ENCODE measurements at places on chromosomes 7 and 10.
A peak's percentile ranks its signal among the peaks of the same experiment; 100 is the strongest.

DNA sequence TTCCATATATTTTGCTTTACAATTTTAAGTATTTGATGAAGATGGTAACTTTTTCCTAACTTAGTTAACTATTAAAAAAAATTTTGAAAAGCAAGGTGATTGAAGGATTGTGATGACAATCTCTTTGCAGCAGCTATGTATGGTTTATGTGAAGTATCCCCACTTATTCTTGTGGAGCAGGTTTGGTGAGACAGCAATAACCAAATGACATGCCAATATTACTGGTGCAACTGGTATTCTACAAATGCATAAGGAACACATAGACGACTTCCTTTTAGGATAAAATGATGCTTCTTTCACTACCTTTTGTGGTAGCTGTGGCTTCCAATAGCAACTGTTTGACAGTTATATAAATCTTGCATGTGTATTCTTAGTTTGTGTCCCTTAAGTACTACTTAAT is 465.3 kb downstream of the PLXDC2 start:
- DNase-seq, result no peak

GRCh38 chr10:59807629-59808620 is 54.7 kb upstream of the MRLN start:
- peak; percentile 16 for DNase-seq

DNA sequence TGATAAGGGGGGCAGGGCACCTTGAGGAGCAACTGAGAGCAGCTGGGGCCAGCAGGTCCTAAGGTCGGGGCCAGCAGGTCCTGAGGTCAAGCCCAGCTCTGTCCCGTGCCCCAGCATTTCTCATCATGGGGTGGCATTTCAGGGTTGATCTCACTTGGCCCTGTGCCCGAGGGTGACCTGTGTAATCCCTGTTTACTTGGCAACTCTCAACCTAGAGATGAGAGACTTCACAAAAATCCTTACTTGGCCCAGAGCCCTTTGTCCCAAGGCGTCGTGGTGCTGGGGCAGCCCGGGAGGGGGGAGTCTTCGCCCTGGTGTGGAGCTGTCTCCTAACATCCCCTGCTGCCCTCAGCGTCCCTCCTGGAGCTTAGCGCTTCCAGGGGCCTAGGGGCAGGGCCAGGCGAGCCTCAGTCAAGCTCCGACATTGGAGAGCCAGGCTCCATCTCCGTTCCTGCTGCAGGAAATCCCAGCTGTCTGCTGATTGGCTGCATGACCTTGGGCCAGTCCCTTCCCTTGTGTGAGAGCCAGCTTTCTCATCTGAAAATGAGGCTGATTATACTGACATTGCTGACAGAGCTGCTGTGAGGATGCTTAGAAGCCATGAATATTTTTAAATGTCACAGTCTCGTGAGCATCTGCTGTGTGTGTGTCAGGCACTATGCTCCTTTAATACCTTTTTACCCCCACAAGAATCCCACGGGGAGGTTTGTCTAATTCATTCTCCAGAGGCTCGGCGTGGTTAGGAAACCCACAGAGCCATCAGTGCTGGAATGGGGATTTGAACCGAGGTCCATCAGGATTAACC is 94.3 kb downstream of the ZMIZ1 start:
- no peak for DNase-seq

- DNase-seq, result peak; percentile 83
Observed at GRCh38 chr10:35336084-35336831, at the start of gene CCNY. Gene CCNY, plus strand, starts transcription at chr10:35336509. Its CDS starts 545 bp downstream, at chr10:35337054.

- no peak for DNase-seq
Observed at GRCh38 chr10:72134785-72135767, 46.7 kb upstream of the SPOCK2 start.

GRCh38 chr10:120437541-120437940 is 19.5 kb upstream of the PLPP4 start:
- no peak for DNase-seq

DNA sequence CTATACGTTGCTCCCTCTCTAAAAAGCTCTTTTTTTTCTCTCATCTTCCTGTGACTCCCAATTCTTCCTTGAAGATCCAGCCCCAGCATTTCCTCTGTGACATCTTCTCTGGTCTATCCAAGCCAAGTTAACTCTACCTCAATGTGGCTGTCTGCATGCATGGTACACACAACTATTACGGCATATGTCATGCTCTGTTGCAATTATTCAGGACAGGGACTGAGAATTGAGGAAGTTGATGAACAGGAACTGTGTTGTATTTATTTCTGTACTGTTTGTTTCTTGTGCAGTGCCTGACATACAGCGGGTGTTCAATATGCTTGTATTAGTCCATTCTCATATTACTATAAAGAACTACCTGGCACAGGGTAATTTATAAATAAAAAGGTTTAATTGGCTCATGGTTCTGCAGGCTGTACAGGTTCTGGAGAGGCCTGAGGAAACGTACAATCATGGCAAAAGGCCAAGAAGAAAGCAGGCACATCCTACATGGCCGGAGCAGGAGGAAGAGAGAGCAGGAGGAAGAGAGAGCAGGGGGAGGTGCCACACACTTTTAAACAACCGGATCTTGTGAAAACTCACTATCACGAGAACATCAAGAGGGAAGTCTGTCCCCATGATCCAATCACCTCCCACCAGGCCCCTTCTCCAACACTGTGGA is 6.3 kb downstream of the TRPV5 start:
- peak; percentile 51 for DNase-seq

DNA sequence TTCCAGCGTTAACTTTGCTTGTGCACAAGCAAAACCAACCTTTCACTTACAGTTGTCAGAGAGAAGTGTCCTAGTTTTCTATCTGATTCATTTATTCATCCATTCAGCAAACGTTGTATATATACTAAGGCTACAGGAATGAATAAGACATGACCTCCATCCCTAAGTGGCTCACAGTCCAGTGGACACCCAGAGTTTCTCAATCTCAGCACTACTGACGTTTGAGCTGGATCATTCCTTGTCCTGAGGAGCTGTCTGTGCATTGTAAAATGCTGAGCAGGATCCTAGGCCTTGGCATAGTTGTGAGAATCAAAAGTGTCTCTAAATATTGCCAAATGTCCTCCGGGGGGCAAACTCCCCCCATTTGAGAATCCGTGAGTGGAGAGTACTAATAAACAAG is 166.7 kb upstream of the PRKCQ start:
- no peak for DNase-seq

- no peak for DNase-seq
Observed at GRCh38 chr10:124913167-124913566, 28.8 kb upstream of the ZRANB1 start.

DNA sequence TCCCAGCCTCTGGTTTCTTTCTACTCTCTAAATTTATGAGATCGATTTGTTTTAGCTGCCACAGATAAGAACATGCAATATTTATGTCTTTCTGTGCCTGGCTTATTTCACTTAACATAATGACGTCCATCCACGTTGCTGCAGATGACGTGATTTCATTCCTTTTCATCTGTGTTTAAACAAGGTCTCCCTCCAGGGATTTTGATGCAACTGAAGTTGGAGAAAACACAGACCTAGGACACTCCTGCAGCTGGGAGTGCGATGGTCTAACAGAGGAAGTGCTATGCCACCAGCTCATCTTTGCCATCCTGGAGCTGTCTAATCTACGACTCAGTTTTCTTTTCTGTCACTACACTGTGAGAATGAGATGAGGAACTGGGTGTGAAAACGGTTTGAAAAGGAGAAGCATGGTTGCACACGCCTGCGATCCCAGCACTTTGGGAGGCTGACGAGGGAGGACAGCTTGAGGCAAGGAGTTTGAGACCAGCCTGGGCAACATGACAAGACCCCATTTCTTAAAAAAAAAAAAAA is 1.5 kb upstream of the KCTD7 start:
- DNase-seq, result peak; percentile 70

- no peak for DNase-seq
Observed at GRCh38 chr10:33710006-33710405, 375.5 kb upstream of the NRP1 start.

DNA sequence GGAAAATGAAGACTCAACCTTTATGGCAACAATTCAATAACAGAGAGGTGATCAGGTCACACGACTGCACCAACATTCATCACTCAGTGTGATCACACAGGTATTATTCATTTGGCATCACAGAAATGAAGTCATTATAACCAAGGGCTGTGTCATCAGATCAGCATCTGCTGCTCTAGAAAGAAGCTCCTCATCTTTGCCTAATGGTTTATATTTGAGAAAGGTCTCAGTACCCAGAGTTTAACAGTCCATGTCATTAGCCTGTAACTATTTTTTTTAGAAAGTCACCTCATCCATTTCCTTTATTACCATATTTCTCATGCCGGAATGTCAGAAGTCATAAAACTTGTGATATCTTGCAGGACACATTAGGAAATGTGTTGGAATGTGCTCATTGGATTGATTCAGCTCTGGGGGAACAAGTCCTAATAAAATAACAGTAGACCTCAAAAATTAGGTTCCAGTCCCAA is 45.1 kb upstream of the PRKG1 start:
- peak; percentile 28 for DNase-seq

GRCh38 chr7:2487586-2488271 is 11.5 kb upstream of the GRIFIN start:
- DNase-seq, result no peak

DNA sequence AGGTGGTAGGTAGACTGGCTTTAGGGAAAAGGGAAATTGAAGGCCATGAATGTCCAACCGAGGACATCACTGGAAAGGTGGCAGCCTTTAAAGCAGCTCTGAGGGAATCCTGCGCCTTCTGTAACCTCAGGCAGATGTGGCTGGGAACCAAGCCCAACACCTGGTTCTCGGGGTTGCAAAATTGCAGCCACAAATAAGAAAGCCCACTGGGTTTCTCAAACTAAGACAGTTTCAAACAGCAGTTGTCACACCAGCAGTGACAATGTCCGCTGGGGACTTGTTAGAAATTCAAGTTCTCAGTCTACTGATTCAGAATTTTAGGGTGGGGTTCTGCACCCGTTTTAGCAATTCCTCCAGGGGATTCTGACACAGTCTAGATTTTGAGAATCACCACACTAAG is 42.7 kb upstream of the STEAP1B start:
- no peak for DNase-seq

- DNase-seq, result peak; percentile 24
Observed at GRCh38 chr10:123573236-123574108, 92.7 kb upstream of the GPR26 start.

GRCh38 chr10:24866604-24867583 is 85.5 kb downstream of the PRTFDC1 start:
- DNase-seq, result no peak

DNA sequence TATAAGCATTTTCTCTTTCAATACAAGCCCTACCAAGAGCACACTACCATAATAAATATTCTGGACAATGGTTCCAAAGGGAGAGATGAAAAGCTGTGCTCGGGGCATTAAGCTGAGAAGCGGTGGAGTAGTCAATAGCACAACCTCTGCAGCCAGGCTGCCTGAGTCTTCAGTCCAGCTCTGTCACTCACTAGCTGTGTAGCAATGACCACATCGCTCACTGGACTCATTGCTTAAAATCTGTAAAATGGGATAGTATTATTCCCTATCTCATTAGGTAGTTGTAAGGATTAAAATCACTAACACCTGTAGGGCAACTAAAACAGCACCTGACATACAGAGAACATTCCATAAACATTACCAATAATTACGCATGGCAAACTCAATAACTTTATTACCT is 199.9 kb upstream of the KLF14 start:
- DNase-seq, result no peak

DNA sequence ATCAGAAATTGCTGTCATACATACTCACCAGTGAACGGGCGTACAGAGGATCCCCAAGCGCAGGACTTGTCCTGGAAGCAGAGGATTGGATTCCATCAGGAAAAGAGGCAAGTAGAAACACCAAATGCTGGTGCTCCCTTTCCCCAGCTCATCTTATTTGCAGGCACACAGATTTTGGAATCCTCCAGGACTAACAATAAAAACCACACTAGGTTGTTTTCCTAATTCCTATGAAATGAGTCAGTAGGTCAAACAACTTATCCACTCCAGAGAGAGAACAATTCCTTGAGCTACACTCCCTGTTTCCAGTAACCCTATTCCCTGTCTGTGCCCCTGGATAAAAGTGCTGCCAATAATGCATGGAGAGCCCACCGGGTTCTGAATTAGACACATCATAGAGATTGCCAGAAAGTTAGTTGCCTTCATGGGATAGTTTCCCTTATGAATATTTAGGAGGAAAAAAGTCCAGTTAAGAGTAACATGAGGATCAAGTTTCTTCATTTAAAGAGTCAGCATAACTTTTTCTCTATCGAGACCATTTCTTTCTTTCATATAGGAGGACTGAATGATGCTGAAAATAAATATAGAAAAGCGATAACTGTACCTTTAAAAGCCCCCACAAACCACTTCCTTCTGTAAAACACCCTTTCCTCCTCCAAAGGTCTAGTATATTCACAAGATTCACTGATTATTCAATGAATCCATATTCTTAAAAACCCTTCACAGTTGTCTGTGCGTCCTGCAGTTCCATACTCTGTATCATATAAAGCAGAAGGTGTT is 178.3 kb upstream of the KLF14 start:
- no peak for DNase-seq

- DNase-seq, result no peak
Observed at GRCh38 chr7:116696707-116697106, 24.7 kb downstream of the MET start.

GRCh38 chr7:28802450-28802849 is 155.7 kb downstream of the TRIL start:
- no peak for DNase-seq

DNA sequence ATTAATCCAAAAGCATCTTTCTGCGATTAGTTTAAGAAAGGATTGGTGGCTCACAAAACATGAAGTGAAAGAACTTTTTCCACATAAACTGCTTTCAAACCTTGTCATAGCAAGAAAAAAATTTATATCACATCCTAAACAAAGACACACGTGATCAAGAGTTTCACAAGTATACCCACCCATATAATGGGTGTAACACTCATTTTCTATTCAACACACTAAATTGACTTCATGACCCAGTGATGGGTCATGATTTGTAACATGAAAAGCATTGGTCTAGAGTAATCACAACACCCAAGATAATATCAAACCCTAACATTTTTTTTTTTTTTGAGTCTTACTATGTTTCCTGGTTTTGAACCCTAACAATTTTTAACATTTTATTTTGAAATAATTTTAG is 17.6 kb downstream of the PMPCB start:
- no peak for DNase-seq

DNA sequence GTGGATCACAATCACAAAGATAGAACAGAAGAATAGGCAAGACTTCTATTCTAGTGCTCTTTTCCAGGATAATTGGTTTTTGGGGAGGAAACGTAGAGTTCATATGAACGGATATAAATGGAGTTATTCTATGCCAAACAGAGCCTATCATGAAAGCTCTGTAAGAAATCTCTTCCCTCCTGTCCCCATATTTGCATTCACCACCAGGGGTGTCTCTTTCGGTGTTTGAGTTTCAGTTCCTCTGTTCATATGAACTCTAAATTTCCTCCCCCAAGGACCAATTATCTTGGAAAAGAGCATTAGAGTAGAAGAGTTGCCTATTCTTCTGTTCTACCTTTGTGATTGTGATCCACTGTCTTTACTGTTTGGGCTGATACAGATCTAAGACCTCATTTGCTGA is 48.3 kb upstream of the CDC14C start:
- DNase-seq, result no peak

GRCh38 chr7:90984692-90985091 is 279.5 kb upstream of the FZD1 start:
- no peak for DNase-seq

GRCh38 chr10:4766454-4766853 is 59.6 kb upstream of the AKR1E2 start:
- no peak for DNase-seq
